ENCODE measurements at places on chromosomes 3 and 15.

DNA sequence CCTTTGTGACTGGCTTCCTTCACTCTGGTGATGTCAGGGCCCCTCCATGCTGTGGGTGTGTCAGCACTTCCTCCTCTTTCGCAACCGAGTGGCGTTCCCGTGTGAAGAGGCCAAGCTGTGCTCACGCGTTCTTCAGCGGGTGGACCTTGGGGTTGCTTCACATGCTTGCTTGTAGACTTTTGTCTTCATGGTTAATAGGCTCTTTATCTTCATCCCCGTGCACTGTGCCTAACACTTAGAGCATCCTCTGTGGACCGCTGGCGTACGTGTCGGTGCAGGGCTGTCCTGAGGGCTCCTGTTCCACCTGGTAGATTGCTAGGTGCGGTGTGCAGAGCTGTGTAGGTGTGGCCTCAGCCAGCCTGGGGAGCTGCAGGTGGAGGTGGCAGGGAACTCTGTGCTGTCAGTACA is 182.3 kb downstream of the OR4M2 start:
- DNase-seq = no peak

GRCh38 chr3:194293546-194294198 is 57.5 kb downstream of the CPN2 start:
- no peak for DNase-seq

GRCh38 chr15:25909806-25910205 is 46.7 kb upstream of the ATP10A start:
- no peak for DNase-seq

DNA sequence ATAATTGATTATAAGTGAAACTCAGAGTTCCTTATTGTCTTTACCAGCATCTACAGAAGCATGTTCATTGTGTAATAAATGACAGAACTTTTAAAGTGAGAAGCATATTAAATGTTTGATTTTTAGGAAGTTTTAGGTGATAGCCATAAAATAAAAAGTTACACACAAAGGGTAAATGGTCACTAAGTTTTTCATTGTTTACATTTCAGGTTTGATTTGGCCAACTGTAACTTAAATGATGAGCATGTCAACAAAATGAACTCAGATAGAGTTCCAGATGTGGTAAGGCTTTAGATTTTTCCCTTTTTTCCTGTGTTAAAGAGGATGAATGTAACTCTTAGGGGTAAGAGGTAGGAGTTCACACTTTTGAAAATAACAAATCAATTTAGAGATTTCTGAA is 25.9 kb downstream of the NMD3 start:
- DNase-seq = no peak

GRCh38 chr3:13655061-13655913 is 106.4 kb downstream of the FBLN2 start:
- no peak for DNase-seq

DNA sequence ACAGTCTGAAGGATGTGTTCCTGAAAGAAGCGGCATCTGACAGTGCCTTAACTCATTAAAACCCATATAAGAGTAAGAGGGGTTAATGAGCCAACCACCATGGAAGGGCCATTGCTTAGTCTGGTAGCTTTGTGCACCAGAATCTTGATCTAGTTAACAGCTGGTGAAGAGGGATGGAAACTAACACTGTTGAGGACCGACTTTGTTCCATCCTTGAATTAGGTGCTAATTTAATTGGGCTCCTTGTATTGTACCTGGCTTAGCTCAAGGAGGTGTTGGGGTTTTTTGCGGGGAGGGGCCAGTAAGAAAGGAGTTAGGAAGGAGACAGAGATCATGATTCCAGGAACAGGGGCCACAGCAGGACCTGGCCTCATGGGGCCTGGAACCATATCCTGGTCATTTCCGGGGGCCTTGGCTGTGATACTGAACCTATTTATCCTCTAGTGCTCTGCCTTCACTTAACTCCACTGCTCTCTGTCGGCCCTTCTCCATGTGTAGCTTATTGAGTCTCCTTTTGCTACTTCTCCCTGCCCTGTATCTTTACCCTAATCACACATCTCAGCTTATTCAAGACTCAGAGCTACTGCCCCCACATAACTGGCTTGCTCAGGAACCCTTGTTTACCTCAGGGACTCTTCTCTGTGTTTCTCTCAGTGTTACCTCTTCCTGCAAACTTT is 93.0 kb downstream of the RPL22L1 start:
- no peak for DNase-seq

- DNase-seq = no peak
Measured at GRCh38 chr3:33751336-33751735, 33.3 kb upstream of the CLASP2 start.

DNA sequence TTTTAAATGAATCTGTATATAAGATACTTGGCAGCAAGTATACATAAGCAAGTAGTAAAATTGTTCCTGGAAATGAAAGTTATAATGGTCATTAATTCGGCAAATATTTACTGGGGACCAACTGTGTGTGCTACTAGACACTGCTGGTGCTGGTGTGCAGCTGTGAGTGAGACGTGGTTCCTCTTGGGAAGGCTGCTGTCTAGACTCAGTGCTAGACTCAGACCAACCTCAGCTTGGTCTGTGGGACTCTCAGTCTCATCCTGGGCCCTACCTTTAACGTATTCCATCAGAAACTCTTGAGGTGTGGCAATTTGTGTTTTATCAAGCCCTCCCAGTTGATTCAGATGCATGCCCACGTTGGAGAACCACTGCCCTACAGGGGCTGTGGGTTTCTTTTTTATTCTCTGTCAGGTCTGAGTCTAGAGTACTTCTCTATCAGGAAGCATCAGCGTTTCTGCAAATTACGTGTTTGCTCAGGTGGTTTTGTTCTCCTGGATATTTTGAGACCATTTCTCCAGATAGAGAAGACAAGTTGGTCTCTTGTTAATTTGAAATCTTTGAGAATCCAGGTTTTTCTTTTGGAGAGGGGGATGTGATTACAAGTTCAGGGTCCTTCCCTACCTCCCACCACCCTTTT is 6.8 kb downstream of the TLNRD1 start:
- no peak for DNase-seq

DNA sequence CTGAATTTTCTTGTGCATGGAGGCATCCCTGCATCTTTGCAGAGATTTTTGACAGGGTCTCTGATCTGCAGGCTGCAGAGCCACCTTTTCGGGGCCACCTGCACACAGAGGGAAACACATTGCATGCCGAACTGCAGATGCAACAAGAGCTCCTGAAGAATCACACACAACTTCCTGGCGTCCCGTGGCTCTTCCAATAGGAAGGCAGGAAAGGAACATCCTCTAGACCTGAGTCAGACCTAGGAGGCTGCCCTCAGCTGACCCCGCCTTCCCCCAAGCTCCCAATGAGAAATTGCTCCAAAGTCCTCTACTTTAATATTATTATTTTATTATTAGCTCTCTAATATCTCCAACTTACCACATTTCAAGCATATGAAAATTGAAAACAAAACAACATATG is 213.2 kb upstream of the ARRDC4 start:
- DNase-seq = peak; percentile 14

DNA sequence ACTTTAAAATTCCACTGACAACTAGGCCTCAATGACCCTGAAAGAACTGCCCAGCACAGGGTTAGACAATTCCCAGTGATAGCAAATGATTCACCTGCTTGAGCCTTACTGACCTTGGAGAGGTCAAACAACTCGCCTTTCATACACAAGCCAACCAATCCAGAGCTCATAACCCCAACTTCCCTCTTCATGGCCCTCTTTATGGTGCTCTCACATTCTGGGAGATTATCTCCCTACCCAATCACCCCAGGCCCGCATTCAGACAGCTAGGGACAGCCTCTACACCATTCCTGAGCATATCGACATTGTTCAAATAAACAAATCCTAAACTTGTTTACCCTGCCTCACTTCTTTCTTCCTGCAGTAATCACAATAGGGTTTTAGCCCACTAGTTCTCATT is 32.2 kb upstream of the COLQ start:
- no peak for DNase-seq

DNA sequence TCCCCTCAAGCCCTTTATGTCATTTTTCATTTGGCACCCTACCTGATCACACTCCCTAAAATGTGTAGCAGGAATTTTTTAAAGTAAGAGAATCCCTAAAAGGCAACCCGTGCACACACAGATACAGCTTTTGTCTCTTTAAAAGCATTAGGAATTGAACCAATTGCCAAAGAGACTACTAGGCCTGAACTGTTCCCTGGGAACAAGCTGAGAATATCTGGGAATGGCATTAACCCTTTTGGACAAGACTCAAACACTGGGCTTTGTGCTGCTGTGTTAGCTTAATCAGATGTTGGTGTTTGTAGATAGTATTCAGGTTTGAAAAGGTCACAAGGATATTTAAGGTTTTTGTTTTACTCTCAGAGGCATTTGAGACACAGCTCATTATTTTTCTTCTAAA is 414.4 kb upstream of the PDZRN3 start:
- no peak for DNase-seq

DNA sequence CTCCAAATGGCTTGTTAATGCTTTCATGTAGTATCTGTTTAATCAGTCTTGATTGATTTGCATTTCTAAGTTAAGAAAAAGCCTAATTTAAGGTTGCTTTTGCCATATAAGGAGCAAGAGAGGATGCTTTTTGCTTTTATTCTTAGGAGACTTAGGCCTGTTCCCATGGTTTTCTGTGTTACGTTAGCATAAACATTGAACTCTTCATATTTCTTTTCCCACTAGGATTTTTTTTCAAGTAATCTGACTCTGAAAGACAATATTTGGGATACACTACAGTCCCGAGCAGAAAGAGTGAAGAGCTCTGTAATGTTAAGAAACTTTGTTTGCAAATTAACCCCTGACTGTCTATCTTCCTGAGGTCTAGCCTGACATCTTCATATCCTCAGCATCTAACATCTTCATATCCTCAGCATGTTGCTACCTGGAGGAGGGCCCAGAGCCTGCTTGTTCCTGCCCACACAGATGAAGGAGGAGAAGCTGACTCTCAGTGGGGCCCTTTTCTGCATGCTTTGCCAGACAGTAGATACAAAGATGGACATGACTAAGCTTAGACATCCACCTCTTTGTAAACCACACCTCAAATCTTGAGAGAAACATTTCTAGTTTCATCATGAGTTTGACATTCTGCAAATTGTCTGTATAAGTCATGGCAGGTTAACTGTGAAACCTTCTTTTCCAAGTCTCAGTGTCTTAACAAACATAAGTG is 86.2 kb upstream of the COL6A5 start:
- no peak for DNase-seq

GRCh38 chr15:37903919-37904625 is 30.4 kb upstream of the TMCO5A start:
- DNase-seq = no peak

GRCh38 chr15:101479851-101480612 is 9.5 kb downstream of the PCSK6 start:
- DNase-seq = peak; percentile 47

DNA sequence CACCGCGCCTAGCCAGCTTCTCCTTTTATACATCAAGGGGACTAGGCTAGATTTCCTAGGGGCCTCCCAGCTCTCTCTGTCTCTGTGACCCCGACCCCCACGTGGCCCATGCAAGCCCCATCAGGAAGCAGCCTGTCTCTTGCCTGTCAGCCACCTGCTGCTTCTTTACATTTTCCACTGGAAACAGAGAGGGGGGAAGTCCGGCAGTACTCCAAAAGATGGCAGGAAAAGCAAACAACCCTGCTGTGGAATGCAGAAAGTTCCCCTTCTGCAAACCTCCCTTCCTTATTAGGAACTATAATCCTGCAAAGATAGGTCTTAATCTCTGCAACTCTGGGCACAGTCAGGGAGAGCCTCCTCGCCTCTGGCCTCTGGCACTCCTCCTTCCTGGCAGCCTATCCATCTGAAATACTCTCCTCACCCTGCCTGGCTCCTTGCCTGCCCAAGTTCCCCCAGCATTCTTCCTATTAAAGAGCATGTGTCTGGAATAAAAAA is 47.4 kb upstream of the HACD2 start:
- no peak for DNase-seq

GRCh38 chr3:25471081-25471768 is 43.2 kb downstream of the RARB start:
- no peak for DNase-seq

GRCh38 chr15:38860674-38861073 is 296.1 kb upstream of the RASGRP1 start:
- no peak for DNase-seq

DNA sequence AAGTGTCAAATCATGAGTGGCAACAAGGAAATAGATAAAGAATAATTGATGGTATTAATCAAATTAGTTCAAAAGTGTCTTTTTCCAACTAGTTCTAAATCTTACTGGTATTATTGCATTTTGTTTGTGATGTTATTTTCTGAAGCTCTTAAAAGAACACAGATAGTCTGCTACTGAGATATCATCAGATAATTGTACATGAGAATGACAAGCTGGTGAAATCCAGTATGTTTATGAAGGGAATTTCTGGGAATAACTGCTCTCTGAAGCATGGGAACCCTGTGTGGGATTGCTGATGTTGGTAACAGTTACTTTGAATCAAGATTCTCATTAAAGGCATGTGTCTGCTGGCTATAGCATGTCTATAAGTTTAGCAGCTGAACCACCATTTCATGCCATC is 190.3 kb upstream of the CDIN1 start:
- DNase-seq = no peak

DNA sequence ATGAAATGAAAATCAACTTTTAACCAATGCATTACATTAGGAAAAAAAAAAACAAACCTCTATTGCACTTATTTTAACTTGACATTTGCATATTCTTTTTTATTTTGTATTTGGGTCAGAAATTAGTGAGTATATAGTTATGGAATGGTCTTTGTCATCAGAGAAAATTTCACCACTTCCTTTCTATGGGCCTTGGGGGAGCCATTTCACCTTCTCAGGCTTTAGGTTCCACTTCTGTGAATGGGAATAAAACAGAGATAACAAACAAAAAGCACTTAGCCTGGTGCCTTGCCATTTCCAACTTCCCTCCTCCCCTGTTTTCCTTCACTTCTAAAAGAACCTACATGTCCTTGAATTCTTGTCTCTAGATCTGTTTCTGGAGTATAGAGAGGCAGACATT is 168.0 kb upstream of the STT3B start:
- DNase-seq = no peak

DNA sequence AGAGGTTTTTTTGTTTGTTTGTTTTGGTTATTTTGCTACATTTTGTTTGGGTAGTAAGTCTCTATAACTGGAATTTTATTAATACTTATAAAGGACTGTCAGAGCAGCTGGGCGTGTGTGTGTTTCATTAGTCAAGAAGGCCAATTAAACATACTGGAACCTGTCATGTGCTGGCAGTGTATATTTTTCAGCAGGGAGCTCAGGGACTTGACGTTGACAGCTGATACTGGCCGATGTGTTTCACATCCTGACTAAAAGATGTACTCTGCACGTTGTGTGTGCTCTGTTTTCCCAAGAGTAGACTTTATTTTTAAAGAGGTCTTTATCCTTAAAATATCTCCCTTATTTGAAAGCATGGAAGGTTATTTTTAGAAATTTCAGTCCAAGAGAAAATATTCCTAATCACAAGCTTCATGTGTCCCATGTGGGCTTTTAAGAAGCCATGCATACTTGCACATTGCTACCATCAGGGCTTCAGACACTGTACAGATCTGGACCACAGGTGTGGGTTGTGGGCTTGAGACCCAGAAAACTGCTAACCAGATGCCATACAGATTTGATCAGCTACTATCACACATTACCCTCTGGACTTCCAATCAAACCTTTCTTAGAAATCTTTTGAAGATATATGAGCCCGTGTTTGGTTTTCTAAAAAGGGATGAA is 135.9 kb downstream of the FEZF2 start:
- no peak for DNase-seq

- DNase-seq = peak; percentile 63
Measured at GRCh38 chr3:45064512-45065372, 38.6 kb downstream of the CLEC3B start.

- DNase-seq = no peak
Measured at GRCh38 chr15:66720206-66721010, 18.4 kb downstream of the SMAD6 start.

All from COLO829 (cell line).